Lower leg skin (tissue), 4 donors: ENCODE measurements at places on chromosomes 4 and X. TPM values are rescaled to one million over a fixed set of nuclear protein-coding genes. Genes with fewer than 3 reads are reported as not detected.

GRCh38 chrX:115236560-115236959, 2.7 kb upstream of the LRCH2 start:
- DNase-seq = no peak

- DNase-seq = no peak
Observed at GRCh38 chr4:54660591-54660990, 2.8 kb downstream of the KIT start.

GRCh38 chr4:14783011-14783877, 219.0 kb upstream of the CPEB2 start:
- DNase-seq = no peak

DNA sequence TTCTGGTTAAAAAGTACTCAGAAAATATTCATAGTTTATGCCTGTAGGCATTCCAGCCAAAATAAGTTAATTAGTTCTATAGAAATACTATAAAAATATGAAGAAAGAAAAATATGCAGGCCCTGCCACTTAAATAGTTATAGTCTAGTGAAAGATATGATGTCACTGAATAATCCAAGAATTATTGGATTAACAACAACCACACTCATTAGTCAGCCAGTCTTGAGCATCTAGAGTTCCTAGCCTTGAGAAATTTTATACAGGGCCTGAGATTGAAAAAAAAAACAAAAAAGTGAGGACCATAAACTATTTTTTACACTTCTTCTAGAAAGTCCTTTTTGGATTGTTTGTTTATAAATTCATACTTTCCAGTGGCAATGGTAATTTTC, 823.0 kb downstream of the FAT4 start:
- DNase-seq = no peak

DNA sequence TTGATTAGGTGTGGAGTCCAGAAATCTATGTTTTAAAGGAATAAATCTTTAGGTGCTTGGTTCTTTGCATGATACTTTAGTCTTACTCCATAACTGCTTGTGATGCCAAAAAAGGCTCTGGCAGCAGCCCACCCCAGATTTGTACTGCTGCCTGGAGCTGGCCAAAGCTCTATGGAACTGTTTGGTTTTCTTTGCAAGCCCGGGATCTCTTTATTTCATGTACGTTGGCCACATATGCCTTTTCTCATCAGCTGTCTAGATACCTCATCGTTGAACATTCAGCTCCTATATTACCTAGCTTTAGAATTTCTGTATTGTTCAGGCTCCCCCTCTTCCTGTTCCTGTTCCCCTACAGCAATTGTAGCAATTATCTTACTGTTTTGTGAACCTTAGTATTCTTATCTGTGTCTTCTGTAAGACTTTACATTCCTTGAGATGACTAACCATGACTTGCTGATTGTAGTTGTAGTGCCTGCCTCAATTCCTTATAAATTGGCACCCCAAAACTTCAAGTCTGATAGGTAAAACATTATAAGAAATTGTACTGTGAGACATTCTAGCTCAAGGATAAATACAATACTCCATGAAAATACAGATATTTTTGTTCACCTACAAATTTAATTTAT, 199.4 kb upstream of the GPRIN3 start:
- DNase-seq = no peak

- DNase-seq = no peak
Observed at GRCh38 chrX:124242131-124242530, 90.3 kb upstream of the TEX13D start.

DNA sequence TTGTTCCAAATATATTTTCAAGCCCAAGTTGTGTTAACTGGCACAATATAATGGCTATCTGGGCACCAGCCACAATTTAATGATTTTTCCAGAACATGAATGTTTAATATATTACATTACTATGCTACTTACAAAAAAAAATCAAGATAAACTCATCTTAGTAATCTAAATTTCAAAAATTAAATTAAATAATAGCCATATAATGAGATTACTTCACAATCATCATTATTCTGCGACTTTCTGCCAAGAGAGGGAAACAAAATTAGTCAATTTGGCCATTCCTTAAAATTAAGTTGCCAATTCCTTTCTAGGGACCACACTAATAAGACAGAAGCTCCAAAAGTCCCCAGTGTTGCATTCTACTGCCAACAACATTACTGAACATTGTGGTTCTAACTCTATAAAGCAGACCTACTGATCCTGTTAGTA, 7.5 kb downstream of the NEK1 start:
- no peak for DNase-seq

DNA sequence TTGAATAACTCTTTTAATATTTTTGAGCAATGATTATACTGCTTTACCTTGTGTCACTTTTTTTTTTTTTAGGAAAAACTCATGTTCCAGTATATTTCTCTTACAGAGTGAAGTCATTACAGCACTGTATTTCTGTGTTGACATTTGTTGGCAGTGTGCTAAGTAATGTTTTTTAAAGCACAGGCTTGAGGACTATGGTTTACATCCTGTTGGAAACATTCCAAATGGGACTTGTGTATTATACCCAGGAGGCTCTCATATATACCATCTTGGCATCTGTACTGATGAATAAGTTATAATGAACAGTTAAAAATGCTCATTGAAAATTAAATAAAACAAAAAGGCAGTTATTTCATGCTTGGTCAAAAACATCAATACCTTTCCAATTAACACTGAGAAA, 33.8 kb downstream of the CEP44 start:
- DNase-seq = no peak

DNA sequence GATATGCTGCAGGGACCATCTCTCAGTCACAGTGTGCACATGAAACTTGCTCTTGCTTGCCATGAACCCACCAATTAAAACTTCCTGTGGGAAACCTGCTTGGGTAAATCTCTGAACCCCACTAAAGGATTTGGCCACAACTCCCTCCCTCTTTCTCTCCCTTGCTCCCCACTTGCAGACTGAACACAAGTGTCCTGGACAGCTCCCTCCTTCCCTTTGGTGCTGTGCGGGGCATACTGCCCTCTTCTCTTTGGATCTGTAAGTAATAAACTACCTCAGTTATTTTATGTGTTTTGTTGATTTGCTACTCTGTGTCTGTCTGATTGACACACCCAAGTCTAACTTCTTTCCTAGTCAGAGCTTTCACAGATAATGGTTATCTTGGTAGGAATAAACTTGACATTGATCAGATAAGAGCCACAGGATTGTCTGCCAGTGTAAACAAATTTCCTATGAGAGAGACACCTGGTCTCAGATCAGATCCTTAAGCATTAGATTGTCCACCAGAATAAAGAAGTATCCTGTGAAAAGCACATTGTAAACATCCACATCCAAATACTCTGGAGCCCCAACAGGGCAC, 41.8 kb downstream of the SULT1E1 start:
- no peak for DNase-seq

DNA sequence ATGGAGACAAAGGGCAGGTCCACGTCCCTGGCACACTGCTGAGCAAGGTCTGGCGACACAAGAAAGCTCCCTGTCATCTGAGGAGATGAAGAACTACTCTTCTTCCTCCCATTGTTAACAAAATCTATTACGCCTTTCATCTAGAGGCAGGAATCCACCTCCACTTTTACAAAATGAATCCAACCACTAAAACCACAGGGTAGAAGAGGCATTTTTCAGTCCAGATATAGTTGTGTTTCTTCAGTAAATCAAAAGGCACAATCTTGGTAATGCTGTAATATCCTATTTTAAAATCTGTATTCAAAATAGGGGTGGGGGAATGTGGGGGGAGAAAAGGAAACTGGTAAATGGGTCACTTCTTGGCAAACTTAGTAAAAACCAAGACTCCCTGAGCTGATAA, 101.4 kb downstream of the CDS1 start:
- no peak for DNase-seq

Gene SOX3
- total RNA-seq = not detected

Gene ZMAT1
- total RNA-seq = 2.8 TPM

Gene DDX60
- 23.8 TPM for total RNA-seq

Gene XAGE2
- total RNA-seq = not detected

Gene ARAP2
- 107 TPM for total RNA-seq

Gene KLHL13
- total RNA-seq = 1.3 TPM

Gene SPACA5
- total RNA-seq = not detected

Gene AMTN
- total RNA-seq = not detected

Gene PRRG3
- 0.13 TPM for total RNA-seq

Gene AFM
- not detected for total RNA-seq
